ENCODE measurements at places on chromosomes 2 and 18.

DNA sequence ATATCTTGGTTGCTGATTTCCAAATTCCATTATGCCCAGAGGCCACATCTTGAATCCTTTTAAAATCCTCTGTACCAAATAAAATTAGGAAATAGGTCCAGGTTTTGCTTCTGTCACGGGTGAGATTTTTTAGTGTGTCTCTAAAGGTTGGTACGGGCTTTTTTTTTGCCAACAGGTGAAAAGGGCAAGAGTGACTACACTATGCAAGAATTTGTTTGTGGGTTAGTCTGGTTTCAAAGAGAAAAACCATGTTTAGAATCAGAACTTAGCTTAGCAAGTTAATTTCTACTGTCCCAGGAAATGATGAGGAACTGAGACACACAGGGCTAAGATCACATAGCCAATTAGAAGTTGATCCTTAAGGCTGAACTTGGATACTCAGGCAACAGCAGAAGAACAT, 41.7 kb downstream of the POLR1A start:
- H3K36me3 ChIP-seq, result peaks cover 49% of the 10 kb centered on the region
- no peak overlapping the region for H3K27ac ChIP-seq
- peaks cover 11% of the 10 kb centered on the region for H3K4me1 ChIP-seq
- DNase-seq, result no peak
- H3K4me3 ChIP-seq, result no peak overlapping the region

DNA sequence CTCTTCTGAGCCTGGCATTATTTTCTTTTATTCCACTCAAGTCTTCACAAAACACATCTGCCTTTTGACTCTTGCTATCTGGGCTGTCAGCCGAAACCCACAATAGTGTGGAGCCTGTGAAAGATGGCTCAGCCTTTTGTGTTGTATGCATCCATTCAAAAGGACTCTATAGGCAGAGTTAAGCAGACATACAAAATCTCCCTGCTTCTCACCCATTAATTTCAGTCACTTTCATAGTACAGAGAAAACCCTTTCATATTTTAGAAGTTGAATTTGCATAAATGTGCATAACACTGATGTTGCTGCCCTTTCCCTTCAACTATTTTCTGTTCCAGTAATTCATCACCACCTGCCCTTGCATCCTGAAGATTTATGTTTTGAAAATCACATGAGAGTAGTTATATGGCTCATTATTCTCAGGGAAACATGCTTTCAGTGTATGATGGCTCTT, 154.6 kb downstream of the EVA1A start:
- no peak overlapping the region for H3K4me3 ChIP-seq
- DNase-seq, result no peak
- no peak overlapping the region for H3K27ac ChIP-seq
- H3K27me3 ChIP-seq, result no peaks in the 10 kb centered on the region
- H3K36me3 ChIP-seq, result no peaks in the 10 kb centered on the region

- DNase-seq, result no peak
- H3K27ac ChIP-seq, result no peak overlapping the region
- no peaks in the 10 kb centered on the region for H3K36me3 ChIP-seq
These were observed 598.2 kb upstream of the SYT4 start for GRCh38 chr18:43875511-43875910.

DNA sequence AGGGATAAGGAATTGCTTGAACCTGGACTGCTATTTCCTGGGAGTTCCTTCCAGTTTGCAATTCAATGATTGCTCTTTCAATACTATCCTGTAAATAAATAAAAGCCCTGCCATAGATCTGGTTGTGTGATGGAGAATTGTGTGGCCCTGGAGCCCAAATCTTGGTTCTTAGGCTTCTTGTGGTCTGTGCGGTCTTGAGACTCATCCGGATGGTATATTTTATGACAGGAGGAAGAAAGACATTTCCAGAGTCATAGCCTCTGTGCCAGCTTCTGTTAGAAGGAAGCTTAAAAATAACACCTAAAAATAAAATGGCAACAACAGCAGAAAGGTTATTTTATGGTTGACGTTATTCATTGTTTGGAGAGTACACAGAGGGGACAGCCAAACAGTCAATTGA, 137.7 kb downstream of the ABCA12 start:
- H3K27ac ChIP-seq, result no peak overlapping the region
- no peaks in the 10 kb centered on the region for H3K4me1 ChIP-seq
- H3K36me3 ChIP-seq, result no peaks in the 10 kb centered on the region
- no peak for DNase-seq
- no peak overlapping the region for H3K4me3 ChIP-seq

DNA sequence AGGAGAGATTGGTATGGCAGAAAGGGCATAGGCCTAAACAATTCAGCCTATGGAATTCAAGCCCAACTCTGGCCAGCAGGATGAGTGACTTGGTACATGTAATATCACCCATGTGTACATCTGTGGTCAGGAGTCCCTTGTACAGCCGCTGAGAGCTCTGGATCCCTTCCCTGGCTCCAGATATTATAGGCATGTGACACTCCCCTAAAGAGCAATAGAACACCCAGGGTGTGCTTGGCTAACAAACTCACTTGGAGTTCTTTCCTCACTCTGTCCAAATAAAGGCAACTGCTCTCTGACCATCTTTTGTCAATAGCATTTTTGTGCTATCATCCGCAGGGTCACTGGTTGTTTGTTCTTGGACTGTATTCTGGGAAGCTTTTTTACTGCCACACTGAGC, 197.4 kb upstream of the NCKAP5 start:
- DNase-seq, result no peak
- no peaks in the 10 kb centered on the region for H3K27me3 ChIP-seq

DNA sequence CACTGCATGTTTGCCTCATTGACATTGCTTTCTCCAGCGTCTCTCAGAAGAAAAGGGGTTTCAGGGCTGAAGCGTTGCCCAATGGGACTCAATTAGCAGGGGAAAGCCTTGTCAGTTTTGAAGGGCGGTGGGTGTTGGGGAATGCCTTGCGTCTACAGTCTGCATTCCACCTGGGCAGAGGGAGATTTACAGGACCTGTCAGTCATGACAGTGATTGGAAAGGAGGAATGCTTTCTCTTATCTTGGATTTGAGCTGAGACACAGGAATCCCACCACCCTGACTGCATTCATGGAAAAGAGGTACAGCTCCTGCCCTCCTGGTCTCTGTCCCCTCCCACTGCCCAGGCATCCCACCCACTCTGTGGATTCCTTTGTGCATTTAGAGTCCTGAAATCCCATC, 123.9 kb downstream of the ACKR3 start:
- no peaks in the 10 kb centered on the region for H3K4me1 ChIP-seq
- no peak overlapping the region for H3K4me3 ChIP-seq
- no peak overlapping the region for H3K27ac ChIP-seq

DNA sequence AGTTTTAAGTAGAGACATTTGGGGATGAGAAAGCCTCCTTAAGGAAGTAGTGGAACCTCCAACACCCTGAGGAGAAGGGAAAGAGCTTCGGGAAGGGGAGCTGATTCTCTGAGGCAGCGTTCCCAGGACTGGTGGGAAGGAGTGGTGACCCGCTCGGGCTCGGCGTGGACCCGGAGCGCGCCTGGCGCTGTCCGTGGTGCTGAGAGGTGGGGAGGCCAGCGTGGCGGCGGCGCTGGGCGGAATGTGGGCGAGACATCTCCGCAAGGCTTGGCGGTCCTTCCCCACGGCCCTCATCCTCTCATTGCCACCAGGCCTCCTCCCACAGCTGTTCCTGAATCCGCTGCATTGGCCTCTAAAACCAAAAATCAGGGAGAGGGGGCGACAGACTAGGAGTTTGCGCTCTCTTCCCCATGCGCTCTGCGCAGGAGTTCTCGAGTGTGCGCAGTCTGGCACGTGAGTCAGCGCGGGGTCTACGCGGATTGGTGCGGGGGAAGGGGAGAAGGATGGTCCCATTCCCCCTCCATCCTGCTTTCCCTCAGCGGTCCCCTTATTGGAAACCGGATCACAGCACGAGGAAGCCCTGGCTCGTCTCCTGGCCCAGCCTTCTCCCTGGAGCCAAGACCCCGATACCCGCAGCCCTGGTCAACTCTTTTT, 857 bp downstream of the RESP18 start:
- H3K27me3 ChIP-seq, result peaks cover 54% of the 10 kb centered on the region
- no peak overlapping the region for H3K4me3 ChIP-seq
- H3K4me1 ChIP-seq, result no peaks in the 10 kb centered on the region
- H3K27ac ChIP-seq, result no peak overlapping the region
- no peak for DNase-seq

DNA sequence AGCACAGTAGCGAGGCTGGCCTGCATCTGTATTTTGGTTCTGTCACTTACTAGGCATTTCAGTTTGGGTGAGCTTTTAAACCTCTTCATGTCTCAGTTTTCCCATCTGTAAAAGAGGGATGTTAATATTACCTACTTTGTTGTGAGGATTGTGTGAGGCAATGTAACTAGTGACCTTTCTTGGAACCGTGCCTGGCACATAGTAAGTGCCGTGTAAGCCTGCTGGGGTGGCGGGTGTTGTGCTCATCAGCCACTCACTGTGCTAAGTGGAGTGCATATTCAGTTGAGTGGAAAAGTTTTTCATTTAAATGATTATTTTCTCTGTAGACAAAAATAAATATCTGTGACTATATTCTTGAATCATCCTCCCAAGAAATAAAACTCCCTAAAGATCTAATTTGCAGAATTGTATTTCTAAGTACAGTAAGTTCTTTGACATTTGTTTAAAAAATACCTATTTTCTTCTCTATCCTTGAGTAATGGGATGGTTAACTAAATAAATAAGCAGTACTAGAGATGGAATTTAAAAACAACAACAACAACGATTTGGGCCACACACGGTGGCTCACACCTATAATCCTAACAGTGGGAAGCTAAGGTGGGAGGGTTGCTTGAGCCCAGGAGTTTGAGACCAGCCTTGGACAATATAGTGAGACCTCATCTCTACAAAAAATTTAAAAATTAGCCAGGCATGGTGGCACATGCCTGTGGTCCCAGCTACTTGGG, 56.7 kb downstream of the MALT1 start:
- H3K4me1 ChIP-seq, result no peaks in the 10 kb centered on the region
- DNase-seq, result no peak
- no peak overlapping the region for H3K27ac ChIP-seq
- no peak overlapping the region for H3K4me3 ChIP-seq

GRCh38 chr2:188582211-188582610, 290.5 kb downstream of the GULP1 start:
- no peak overlapping the region for H3K27ac ChIP-seq
- H3K36me3 ChIP-seq, result no peaks in the 10 kb centered on the region
- no peak for DNase-seq
- no peaks in the 10 kb centered on the region for H3K27me3 ChIP-seq
- no peaks in the 10 kb centered on the region for H3K4me1 ChIP-seq

GRCh38 chr2:173288561-173288960, 66.1 kb upstream of the CDCA7 start:
- H3K36me3 ChIP-seq, result no peaks in the 10 kb centered on the region
- no peak overlapping the region for H3K4me3 ChIP-seq
- H3K27ac ChIP-seq, result no peak overlapping the region
- no peak for DNase-seq
- no peaks in the 10 kb centered on the region for H3K27me3 ChIP-seq
- no peaks in the 10 kb centered on the region for H3K4me1 ChIP-seq

- H3K4me3 ChIP-seq, result no peak overlapping the region
- no peak for DNase-seq
- H3K27ac ChIP-seq, result no peak overlapping the region
- H3K36me3 ChIP-seq, result no peaks in the 10 kb centered on the region
- no peaks in the 10 kb centered on the region for H3K4me1 ChIP-seq
- H3K27me3 ChIP-seq, result no peaks in the 10 kb centered on the region
These were observed 102.9 kb downstream of the ETAA1 start for GRCh38 chr2:67499989-67500388.

DNA sequence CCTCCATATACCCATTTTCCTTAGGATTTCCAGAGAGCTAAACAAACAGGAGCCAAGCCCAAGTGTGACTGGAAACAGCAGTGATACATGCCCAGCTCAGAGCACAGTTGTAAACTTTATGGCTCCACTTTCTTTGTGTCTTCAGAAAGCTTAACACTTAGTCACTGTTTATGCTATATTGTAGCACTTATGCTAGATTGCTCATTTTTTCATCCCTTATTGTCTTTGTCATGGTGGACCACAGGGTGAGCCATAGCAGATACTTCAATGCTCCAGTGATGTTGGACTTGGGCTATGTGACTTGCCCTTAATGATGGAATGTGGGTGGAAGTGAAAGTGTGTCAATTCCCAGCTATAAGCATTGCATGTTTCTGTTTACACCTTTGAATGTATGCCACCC, 401.6 kb downstream of the METTL4 start:
- no peak overlapping the region for H3K4me3 ChIP-seq
- H3K36me3 ChIP-seq, result no peaks in the 10 kb centered on the region
- no peak overlapping the region for H3K27ac ChIP-seq
- DNase-seq, result no peak
- no peaks in the 10 kb centered on the region for H3K27me3 ChIP-seq

GRCh38 chr18:38948436-38948835, 1382.8 kb upstream of the CELF4 start:
- no peaks in the 10 kb centered on the region for H3K36me3 ChIP-seq
- no peak for DNase-seq
- no peaks in the 10 kb centered on the region for H3K27me3 ChIP-seq
- H3K27ac ChIP-seq, result no peak overlapping the region
- H3K4me3 ChIP-seq, result no peak overlapping the region
- no peaks in the 10 kb centered on the region for H3K4me1 ChIP-seq

GRCh38 chr2:182301093-182301492, 125.7 kb downstream of the PDE1A start:
- no peaks in the 10 kb centered on the region for H3K27me3 ChIP-seq
- no peak for DNase-seq
- no peaks in the 10 kb centered on the region for H3K36me3 ChIP-seq
- no peak overlapping the region for H3K4me3 ChIP-seq
- H3K4me1 ChIP-seq, result no peaks in the 10 kb centered on the region
- H3K27ac ChIP-seq, result no peak overlapping the region

- no peaks in the 10 kb centered on the region for H3K36me3 ChIP-seq
- no peak overlapping the region for H3K27ac ChIP-seq
- no peak overlapping the region for H3K4me3 ChIP-seq
- no peaks in the 10 kb centered on the region for H3K27me3 ChIP-seq
- no peak for DNase-seq
These were observed 1149.1 kb upstream of the NRXN1 start for GRCh38 chr2:52181080-52181479.

DNA sequence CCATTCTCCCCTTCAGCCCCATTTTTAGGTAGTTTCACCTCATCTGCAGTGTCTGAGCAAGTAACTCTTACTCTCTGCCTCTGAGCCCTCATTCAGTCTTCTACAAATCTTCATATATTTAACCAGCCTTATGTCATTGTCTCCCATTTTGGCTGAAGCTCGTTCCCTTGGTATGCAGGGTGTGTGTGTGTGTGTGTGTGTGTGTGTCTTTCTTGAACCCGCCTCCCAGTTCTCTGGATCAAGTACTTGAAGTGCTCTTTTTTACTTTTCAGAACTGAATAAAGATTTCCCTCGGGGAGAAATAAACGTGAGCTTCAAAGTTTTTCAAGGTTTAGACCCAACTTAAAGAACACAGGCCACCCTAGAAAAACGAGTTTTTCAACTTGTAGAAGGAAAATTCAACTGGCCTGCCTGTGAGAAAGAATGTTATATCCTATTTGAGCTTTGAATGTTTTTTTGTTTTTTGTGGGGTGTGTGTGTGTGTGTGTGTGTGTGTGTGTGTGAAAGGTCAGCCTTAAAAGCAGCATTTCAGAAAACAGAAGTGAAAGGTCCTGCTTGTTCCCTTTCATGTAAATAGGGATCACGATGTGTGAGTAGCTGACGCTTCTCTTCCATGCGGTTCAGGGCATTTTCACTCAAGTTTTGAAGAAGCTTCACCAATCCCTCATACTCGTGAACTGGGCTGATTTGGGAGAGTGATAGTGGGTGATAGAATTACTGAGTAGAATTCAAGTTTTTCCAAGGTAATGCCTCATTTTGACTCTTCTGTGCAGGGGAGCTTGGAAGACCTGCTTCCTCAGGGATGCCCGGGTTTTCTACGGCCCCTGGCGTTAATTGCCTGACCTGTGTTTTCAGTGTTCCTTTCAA, 50.6 kb upstream of the EML6 start:
- H3K4me3 ChIP-seq, result peak overlapping the region; percentile 20
- H3K27ac ChIP-seq, result peak overlapping the region; percentile 84
- DNase-seq, result no peak
- H3K27me3 ChIP-seq, result no peaks in the 10 kb centered on the region
- peaks cover 61% of the 10 kb centered on the region for H3K4me1 ChIP-seq
